Stimulated activated CD4-positive, alpha-beta T cell treated with anti-CD3 and anti-CD28 coated beads, Interleukin-1b, Interleukin-23, amount 100 ng/mL, for 1 hour (primary cell): ENCODE measurements at places on chromosomes 5 and 9.

DNA sequence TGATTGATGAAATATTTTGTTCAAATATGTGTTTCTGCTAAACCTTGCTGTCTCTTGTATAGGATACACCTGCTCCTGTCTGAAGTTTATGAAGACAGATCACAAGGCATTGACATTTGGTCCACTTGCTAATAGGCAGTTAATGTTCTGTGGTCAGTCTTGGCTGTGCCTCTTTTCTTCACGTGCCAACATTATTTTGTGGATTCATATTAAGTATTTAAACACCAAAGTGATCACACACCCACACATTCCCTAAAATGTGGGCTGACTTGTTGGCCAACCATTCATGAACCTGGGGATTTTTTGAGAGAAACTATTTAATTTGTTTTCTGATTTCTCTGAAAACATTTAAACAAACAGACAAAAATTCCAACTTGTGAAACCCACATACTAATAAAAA, 33.7 kb downstream of the ZNF462 start:
- DNase-seq: no peak

DNA sequence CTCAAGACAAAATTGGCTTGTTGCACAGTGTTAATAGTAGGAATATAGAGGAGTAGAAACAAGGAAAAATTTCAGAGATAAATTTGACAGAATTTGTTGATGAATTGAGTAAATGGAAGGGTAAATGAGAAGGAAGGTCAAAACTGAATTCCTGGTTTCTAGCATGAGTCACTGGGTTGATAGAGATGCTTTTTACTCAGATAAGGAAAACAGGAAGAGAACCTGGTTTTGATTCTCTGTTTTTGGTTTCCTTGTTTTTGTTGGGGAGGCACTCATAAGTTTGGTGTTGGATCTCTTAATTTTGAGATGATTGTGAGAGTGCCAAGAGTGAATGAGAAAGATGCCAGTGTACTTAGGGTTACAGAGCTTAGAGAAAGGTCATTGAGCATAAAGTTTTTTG, 7.1 kb downstream of the LRRC70 start:
- no peak for DNase-seq

- DNase-seq: no peak
Observed at GRCh38 chr9:76658510-76659231, 105.6 kb upstream of the PCA3 start.

DNA sequence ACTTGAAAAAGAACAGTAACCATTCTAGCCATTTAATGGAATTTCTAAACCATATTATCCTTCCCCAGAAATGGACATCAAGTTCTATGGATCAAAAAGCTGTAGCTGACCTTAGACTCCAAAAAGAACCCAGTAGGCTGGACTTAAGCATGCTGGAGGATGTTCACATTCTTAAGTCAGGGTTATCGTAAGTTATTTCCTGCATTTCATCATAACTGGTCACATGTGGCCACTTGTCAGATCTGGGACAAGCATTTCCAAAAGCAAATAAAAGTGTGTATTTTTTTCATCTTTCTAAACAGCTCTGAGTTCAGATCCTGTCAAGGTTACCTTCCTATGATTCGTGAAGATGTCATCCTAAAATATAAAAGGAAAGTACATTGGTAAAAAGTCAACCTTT, 274.5 kb upstream of the PTGER4 start:
- DNase-seq: no peak

GRCh38 chr5:36710039-36710438, 103.6 kb downstream of the SLC1A3 start:
- DNase-seq: no peak

- no peak for DNase-seq
Observed at GRCh38 chr9:112396872-112397271, 17.0 kb downstream of the HSDL2 start.

DNA sequence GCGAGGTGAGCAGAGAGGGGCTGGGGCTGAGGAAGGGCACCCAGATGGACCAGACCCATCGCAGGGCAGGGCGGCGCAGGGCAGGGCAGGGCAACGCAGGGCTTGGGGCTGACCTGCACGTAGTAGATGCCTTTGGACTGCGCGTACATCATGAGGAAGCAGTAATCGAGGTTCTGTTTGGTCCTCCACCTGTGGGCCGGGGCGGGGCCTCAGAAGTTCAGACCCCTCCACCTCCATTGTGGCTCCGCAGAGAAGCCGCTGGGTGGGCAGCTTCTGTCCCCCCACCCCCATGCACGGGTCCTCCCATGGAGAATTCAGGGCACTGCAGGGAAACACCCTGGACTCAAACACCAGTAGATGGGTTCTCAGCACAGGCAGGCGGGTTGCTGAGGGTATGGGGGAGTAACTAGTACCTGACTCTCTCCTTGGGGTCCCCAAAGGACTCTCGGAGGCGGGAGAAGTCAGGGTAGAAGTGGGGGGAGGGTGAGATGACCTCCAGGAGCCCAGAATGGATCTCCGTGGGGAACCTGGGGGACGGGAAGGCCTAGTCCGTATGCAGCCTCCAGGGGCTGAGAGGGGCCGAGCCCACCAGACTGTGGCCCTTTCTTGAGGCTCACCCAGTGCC, 6.4 kb downstream of the LTC4S start:
- no peak for DNase-seq

DNA sequence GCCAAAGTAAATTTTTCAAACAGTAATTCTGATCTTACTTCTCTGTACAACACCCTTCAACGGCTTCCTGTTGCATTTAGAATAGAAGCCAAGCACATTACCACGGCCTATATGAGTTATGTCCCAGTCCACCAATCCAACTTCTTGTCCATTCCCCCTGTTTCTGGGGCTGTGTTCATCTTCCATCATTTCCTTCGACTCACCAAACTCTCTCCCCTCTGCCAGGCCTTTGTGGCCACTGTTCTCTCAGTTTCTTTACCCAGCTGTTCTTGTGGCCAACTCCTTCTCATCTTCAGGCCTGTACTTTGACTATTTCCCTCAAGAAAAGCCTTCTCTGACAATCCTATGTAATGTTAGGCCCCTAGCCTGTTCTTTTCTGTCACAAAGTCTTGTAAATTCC, 259.4 kb upstream of the EFNA5 start:
- DNase-seq: no peak

- DNase-seq: no peak
Observed at GRCh38 chr9:91660521-91660920, 236.9 kb upstream of the NFIL3 start.

DNA sequence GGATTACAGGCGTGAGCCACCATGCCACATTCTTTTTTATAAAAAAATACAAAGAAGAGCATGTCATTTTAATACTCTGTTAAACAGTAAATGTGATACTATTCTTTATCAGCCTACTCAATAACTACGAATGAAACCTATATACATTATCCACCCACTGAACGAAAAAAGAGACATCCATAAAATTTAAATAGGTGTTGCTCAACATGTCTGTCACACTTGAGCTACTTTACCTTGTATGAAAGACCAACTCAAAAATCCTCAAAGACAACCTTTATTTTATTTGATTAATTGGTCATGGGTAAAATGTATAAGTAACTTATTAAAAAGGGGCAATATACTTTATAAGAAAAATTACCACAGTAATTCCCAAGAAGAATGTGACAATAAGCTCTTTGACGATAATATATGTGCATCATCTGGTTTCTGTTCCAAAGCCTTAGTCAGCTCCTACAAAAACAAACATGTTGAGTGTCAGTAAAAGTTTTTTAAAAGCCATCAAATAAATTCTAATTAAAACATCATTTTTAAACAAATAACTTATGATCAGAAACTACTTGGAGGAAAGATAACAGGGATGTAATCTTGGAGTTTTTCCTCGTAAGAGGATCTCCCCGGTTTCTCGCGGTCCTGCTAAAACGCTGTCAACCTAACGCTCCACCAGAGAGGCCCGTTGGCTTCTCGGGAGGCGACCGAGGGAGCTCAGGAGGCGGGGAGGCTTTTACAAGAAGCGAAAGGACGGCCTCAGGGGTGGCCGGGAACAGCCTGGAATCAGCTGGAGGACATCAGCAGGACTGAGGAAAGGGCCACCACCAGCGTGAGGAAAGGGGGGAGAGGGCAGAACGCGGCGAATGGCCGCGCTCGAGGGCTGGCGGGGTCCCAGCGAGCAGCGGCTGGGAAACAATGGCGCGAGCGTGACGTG, 13.5 kb upstream of the ANKRD18B start:
- DNase-seq: no peak

GRCh38 chr9:111628411-111628810, 2.7 kb upstream of the DNAJC25 start:
- no peak for DNase-seq

- no peak for DNase-seq
Observed at GRCh38 chr9:76516871-76517270, 57.9 kb downstream of the GCNT1 start.

GRCh38 chr5:77806213-77806843, 30.2 kb upstream of the TBCA start:
- DNase-seq: no peak

DNA sequence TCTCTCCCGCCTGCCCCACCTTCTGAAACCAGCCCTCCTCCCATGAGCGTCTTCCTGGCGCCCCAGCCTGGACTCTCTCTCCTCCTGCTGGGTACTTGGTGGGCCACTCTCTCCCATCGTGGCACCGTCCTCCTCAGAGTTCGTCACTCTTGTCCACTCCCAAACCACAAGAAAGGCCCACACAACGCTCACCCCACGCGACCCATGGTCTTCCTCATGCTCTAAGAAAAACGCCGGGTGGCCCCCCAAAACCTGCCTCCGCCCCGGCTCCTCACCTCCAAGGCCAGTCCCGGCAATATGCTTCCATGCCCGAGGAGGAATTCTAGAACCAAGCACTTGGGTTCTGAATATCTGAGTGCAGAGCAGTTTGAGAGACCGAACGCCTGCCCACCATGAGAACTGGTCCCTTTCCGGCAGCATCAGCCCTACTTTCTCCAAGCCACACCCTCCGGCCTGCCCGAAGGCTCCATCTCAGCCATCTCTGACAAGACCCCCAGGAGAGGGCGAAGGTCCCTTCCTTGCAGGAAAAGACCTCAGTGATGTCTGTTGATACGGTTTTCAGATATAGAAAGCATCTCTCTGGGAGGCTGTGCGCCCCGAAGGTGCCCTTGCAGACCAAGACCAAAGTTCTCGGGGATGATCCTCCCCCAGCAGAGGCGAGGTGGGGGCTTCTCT, 15.0 kb downstream of the SLC6A3 start:
- DNase-seq: no peak

- no peak for DNase-seq
Observed at GRCh38 chr5:150353032-150353675, 4.3 kb upstream of the TCOF1 start.

DNA sequence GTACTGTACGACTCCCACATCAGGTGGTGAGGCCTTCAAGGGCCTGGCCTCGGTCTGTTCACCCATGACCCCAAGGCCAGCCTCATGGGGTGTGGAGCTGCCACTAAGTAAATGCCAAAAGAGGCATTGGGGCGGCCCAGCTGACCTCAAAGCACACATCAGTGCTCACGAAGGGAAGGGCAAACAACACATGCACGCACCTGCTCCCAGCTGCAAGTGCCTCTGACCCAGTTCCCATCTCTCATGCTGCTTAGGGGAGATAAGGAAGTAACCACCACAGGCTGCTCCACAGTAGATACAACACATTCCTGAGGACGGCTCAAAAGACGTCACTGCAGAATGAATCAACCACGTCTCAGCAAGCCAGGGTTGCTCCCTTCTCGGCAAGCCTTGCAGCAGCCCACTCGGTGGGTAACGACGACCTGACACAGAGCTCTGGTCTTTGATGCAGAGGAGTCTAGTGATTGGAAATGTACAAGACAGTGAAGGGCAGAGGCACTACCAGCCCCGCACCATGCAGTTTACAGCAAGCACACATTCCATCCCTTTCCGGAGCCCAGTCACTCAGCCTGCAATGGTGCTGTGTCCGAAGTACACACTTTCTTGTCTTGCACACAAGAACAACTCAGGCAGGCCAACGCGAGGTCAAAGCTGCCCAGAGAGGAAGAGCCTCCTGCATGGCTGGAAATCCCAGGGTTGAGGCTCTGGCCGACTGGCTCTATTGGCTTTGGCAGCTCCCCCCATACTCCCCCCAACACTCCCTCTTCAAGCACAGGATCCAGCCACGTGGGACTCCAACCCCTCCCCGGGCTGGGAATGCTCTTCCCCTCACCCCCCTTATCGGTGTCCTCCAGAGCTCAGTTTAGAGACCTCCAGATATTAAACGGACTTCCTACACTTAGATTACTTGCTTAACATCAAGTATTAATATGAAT, 31.8 kb downstream of the FABP6 start:
- no peak for DNase-seq

DNA sequence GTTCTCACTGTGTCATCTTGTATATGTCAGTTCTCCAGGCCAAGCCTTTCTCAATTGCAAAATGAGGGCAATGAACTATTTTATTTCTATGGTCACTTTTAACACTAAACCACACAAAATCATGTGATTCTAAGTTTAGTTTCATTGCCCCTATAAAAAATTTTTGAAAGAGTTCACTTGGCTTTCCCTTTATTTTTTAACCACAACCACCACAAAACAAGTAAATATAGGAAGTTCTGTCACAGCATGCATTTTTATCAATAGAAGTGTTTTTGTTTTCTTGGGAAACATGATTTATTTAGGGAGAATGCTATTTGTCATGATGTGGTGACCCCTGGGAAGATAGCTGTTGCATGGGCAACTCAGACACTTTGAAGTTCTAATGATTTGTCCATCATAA, 169.1 kb downstream of the CSNK1G3 start:
- no peak for DNase-seq

GRCh38 chr5:79929095-79929494, 62.0 kb downstream of the MTX3 start:
- no peak for DNase-seq

DNA sequence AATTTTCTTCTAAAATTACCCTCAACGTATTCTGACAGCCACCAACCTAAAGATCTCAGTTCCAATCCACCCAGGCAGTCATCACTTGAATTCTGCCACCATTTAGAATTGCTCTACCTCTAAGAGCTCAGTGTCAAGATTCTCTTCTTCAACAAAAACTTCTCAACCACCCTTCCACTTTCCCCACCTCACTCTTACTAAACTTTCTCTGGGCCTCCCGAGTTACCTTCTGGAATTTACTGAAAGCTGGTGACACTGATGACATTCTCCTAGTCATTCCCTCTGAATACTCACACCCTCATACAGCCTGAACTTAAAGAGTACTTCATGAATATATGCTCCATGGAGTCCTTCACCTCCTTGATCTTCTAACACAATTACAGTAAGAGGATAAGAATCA, 209.5 kb downstream of the TSSK1B start:
- no peak for DNase-seq

DNA sequence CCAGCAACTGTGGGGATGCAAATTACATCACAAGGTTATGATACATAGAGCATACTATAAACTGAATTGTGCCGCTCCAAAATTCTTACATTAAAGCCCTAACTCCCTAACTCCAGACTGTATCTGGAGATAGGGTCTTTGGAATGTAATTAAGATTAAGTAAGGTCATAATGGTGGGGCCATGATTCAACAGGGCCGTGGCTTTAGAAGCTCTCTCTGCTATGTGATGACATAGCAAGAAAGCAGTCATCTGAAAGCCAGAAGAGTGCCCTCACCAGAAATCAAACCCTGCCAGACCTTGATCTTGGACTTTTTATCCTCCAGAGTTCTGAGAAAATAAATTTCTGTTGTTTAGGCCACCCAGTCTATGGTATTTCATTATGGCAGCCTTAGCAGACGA, 123.9 kb downstream of the FBXL17 start:
- no peak for DNase-seq
